ENCODE measurements at places on chromosomes 16 and 17. TPM values are rescaled to one million over a fixed set of nuclear protein-coding genes. Genes with fewer than 3 reads are reported as not detected.

C1QTNF1 gene
- not detected for polyA plus RNA-seq

ZNF768 gene
- polyA plus RNA-seq: 16.8 TPM

MPV17L gene
- polyA plus RNA-seq: not detected

PDILT gene
- not detected for polyA plus RNA-seq

PEMT gene
- 20.3 TPM for polyA plus RNA-seq

ACE gene
- polyA plus RNA-seq: 0.71 TPM

CNTNAP1 gene
- 4.9 TPM for polyA plus RNA-seq

GAST gene
- polyA plus RNA-seq: not detected

SLC47A1 gene
- not detected for polyA plus RNA-seq

KRT28 gene
- polyA plus RNA-seq: not detected

TSEN54 gene
- polyA plus RNA-seq: 45.9 TPM

ITGA3 gene
- 4.7 TPM for polyA plus RNA-seq

KCTD19 gene
- 0.52 TPM for polyA plus RNA-seq

ITGAD gene
- polyA plus RNA-seq: 0.19 TPM

All from B cell (primary cell).